ENCODE measurements at places on chromosomes 12 and 14.

- DNase-seq: peak; percentile 74
These were observed 173.4 kb upstream of the ATP2B1 start for GRCh38 chr12:89882050-89882449.

DNA sequence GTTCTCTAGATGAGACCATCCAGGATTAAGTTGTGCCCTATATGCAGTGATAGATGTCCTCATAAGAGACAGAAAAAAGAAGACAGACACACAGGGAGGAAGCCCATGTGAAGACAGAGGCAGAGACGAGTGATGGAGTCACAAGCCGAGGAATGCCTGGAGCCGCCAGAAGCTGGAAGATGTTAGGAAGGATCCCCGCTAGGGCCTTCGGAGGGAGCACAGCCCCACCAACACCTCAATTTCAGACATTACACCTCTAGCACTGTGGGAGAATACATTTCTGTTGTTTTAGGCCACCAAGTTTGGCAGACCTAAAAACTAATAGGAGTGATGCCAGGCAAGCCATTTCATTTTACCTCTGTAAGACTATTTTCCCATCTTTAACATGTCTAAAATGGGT lies 458.5 kb downstream of the MED13L start:
- no peak for DNase-seq

GRCh38 chr12:64944966-64945365 lies 120.5 kb downstream of the TBC1D30 start:
- DNase-seq: peak; percentile 49

- DNase-seq: no peak
These were observed 32.0 kb upstream of the VASH1 start for GRCh38 chr14:76729258-76729657.

DNA sequence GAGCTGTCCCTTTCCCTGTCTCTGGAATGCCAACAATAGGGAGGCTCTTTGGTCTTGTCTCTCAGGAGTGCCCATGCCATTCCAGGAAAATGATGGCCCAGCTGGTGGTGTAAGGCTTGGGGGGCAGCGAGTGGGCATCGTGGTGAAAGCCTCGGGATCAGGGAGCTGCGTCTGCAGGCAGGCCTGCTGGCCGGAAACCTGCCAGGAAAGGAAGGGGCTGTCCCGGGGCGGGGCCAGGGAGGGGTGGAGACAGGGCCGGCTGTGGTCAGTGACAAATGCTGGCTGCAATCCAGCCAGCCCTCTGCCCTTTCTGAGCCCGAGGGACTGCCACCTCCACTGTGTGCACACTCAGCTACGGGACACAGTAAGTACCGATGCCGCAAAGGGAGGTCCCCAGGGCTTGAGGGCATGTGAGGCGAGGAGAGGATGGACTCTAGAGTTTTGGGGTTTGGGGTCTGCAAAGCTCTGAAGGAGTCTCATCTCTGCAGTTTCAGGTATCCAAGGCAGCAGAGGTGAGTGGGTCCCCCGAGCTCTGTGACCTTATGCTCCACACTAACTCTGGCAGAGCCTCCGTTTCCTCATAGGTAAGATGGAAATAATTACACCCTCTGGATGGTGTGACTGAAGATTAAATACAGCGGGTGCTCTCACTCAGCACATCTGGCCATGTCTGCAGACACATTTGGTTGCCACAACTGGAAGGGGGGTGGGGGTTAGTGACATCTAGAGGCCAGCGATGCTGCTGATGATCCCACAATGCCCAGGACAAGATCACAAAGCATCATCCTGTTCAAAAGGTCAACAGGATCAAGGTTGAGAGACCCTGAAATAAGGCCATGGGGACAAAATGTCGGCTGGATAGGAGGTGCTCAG lies at the start of gene SERPINA5:
Gene SERPINA5, plus strand, starts transcription at position 300 of the 873 bp plus-strand sequence. CDS start 5,937 bp downstream, outside the sequence.
- DNase-seq: peak; percentile 7

- peak; percentile 54 for DNase-seq
These were observed 251.4 kb downstream of the LRIG3 start for GRCh38 chr12:58668871-58669270.

GRCh38 chr12:49972641-49973360 lies at the start of gene AQP6:
TSS of gene AQP6 (plus strand) at chr12:49972947. CDS start at chr12:49973174, 227 bp downstream.
- no peak for DNase-seq

DNA sequence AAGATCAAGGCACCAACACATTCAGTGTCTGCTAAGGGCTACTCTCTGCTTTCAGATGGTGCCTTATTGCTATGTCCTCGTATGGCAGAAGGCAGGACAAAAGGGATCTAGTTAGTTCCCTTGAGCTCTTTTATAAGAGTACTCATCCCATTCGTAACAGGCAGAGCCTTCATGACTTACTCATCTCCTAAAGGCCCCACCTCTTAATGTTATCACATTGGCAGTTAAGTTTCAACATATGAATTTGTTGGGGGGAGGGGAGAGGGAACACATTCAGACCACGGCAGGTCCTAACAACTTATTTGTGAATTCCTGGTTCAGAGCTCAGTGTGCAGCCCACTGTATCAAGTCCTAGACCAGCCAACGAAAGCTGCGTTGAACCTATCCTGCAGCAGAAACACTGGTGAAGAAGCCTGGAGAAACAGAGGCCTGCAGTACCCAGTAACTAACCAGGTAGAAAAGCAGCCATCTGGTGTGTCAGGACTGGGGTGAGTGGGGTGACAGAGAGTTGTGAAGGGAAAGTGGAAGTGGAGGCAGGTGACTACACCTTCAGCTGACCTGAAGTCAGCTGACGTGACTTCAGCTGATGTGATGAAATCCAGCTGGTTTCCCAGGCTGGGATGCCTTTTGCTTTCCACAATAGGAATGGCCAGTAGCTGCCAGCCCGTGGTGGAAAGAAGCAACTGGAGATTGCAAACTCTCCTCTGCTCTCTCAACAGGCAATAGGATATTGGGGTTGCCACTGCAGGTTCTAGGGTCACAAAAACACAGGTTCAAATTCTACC lies 101.6 kb upstream of the PLXNC1 start:
- DNase-seq: no peak

GRCh38 chr12:55955344-55955743 lies 10.5 kb downstream of the PMEL start:
- DNase-seq: no peak

- DNase-seq: peak; percentile 77
These were observed 15.5 kb upstream of the IRF2BPL start for GRCh38 chr14:77043984-77044485.

DNA sequence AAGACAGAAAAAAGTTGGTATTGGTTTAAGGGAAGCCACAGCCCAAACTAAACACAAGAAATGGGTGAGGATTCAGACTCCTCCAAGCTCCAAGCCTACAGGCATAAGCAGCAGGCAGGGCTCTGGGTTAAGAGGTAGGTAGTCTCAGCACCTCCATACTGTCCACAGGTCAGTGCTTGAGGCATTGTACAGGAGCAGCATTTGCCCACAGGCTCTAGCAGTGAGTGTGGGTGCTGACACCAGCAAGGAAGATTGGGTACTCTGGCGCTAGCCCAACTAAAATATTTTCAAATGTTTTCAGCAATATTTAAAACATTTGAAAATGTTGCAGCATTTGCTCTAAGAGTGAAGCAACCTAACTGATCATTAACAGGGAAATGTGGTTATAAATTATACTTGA lies 33.1 kb downstream of the FERMT2 start:
- peak; percentile 51 for DNase-seq

DNA sequence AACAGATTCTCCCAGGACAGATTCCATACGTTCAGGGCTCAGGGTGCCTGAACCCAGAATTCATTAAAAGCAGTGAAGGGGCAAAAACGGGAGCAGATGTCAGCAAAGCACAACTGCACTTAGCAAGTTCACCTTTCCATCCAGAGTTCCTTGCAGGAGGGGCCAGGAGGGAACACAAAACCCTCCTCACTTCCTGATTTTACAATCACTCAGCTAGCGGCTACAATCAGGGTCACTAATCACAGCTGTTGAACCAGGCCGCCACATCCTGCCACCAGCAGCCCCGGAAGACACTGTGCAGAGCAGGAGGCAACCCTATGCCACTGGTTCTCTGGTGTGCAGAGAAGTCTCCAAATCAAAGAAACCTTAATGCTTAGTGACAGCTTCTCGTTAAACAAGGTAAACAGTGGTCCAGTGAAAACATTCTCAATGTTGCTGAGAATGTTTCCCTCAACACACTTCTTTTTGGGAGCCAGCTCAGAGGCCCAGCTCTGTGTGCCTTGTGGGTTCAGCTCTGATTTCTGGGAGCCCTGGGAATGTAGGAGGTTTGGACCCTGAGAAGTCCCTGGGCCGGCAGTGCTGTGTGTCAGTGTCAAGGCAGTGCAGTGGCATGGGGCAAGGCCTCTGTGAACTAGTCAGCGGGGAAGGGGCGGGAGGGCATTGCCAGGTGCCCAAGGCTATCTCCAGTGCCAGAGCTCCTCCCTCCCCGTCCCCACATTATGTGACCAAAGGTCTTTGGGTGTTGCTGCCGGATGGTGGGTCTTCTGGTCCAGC lies 54.5 kb downstream of the VCPKMT start:
- peak; percentile 81 for DNase-seq
